ENCODE measurements at places on chromosomes 1 and 21.
A peak's percentile ranks its signal among the peaks of the same experiment; 100 is the strongest.

- DNase-seq: no peak
These were observed 18.7 kb downstream of the UBL4B start for GRCh38 chr1:110130989-110131388.

DNA sequence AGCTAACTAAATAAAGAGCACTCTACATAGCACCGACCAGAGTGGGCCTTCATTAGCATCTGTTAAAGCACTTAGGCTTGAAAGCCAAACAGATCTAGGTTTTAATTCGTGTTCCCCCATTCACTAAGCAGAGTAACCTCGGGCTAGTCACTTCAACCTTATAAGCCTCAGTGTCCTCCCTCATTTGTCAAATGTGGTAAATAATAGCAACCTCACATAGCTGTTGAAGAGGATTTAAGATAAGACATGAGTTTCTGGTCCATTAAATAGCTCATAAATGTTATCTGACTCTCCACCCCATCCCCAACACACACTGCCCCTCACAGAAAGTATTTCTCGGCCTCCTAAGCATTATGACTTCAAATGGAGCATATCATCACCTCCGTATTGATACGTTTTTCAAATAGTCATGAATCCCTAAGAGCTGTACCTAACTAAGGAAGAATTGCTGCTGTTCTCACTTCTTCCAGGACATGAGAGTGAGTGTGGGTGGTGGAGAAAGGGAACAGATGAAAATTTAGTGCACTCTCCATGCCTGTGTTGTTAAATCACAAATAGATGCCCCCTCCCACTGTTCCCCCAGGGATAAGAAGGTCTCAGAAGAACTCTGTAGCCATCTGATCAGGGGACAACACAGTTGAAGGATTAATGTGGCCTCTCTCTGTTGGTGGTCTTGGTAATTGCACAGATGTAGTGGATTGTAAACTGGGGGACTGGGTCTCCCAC is 47.6 kb downstream of the PLPP3 start:
- DNase-seq: no peak

DNA sequence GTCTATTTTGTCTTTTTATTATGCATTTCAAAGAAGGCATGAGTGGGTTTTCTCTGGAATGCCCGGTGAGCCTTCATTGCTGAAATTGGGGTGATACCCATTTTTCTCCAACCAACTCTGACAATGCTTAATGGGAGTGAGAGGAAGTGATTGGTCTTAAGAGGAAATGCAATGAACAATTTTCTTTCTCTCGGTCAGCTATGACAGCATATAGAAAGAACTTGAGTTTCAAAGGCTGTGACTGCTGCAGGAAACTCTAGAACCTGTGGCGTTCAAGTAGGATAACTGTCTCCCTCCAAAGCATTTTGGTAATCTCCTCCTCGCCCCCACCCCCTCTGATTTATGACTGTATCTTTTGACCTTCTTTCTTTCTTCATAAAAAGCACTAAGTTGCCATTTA is 155.9 kb downstream of the LYPLAL1 start:
- DNase-seq: peak; percentile 34

DNA sequence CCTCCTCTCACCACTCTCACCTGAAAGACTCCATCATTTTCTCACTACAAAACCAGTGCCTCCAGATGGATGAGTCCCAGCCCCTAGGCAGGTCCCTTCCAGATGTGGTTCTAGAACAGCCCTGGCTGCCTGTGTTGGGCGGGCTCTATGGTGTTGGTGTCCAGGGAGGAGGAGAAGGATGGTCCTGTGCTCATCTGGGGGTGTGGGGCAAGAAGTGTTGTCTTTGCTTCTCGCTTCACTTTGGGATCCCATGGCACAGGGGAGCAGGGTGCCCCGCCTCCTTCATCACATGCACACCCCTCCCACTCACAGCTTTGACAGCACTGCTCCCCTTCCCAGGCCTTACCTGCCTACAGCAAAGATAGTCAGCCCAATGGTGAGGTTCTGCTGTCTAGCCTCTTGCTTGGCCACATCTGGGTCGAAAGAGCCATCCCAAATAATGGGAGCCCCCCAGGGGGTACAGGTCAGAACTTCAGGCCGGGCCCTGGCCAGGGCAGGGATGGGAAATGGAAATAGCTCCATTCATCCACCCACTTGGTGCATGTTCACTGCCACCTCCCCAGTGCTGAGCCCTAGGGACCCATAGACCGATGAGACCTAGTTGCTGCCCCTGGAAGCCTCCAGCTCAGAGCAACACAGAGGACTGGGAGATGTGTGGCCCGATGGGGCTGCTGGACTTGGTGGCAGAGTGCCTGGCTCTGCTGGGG is 9.0 kb downstream of the A3GALT2 start:
- DNase-seq: no peak

DNA sequence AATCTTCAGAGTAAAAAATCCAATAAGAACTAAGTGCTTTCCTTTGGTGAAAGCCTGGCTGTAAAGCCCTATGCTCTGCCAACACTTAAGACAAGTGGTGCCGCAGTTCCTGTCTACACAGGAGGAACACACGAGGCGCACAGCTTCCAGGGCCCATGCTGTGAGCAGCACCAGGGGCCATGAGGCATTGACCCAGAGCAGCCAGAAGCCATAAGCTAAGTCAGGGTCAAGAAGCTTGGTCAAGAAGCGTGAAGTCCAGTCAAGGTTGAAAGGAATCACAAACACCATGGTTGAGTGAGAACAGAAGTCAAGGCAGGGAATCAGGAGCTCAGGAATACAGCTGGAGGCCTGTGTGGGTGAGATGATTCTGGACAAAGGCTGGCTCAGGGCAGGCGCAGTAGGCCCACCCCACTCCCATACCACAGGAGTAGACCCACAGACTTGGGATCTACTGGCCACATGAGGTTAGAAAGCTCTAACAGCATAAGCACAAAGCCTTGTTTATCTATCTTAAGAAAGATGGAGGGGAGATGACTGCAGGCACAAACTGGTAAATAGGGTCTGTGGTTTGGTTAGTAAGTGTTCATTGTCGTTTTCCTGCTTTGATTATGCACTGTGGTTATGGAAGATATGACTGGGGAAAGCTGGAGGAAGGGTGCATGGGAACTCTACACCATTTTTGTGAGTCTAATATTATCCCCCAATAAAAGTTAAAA is 42.9 kb upstream of the RCAN3 start:
- no peak for DNase-seq

DNA sequence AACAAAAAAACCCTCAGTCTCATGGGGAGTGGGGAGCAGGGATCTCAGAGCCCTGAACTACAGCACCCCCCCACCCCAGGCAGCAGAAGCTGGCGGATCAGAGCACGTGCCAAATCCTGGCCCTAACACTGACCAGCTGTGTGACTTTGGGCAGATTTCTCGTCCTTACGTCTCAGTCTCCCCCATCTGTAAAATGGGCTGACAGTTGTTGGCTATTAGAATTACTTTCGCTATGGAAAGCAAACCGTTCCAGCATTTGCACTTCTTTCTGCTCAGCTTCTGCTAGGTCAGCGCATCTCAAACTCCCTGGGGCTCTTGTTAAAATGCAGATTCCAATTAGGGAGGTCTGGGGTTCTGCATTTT is 15.5 kb downstream of the TNFRSF8 start:
- no peak for DNase-seq

DNA sequence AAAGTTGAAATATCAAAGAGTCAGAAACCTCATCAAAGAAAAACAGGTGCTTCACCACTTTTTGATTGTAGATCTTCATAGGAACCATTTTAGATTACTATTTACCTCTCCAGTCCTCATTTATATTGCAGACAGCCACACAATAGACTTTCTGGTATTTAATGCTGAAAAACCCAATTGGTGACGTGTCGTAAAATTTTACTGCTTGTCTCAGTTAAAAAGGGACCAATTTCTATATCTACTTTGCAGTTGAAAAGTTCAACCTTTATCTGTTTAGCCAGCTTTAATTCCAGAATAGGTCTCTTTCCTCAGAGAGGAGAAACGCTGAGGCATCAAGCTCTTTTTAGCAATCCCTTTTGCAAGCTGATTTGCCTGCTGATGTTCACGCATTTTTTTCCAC is 1722.4 kb downstream of the PLA2G4A start:
- peak; percentile 1 for DNase-seq

DNA sequence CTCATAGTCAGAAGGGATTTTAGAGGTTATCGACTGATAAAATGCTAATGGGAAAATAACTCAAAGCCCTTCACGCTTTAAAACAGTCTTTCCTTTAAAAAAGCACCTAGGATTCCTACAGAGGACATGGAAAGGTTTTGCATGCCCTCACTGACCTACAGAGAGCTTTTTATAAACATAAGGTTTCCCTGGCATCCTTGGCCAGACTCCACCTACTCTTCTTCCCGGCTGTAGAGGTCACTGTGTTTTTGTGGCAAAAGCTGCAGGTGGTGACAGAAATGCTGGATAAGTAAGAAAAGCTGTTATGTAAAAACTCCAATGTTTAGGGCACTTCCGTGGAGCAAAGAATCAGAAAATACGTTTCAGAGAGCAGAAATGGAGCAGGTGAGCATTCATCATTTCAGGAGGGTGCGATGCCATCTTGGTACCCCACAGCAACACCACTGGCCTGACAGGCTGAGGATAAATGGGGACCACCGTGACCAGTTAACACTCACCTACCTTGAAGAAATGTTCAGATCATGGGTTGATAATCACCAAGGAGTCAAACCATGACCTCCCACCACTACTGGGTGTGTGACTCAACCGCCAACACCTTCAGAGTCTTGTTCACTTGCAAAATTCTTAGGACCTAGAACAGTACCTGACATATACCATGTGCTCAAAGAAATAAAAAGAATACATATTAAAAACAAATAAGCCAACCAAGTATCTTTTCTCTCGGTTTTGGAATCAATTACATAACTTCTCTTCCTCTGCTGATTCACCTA is 46.6 kb downstream of the SSBP3 start:
- no peak for DNase-seq

GRCh38 chr1:74363220-74363619 is 128.0 kb downstream of the TNNI3K start:
- DNase-seq: peak; percentile 30

DNA sequence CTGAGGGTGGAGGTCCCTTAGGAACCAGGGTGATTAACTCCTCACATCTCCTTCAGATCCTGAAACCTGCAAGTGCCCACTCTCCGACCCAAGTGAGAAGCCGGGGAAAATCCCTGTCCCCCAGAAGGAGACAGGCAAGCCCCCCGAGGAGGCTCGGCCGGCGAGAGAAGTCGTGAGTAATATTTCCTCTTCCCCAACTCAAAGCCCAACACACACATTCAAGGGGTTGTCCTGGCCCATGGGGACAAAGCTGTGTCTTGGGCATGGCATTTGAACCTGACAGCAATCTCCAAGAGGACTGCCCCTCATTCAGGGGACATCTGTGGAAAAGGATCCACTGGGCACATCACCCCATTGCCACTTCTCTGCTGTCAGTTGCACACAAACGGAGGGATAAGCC is 23.6 kb downstream of the VASH2 start:
- DNase-seq: no peak

DNA sequence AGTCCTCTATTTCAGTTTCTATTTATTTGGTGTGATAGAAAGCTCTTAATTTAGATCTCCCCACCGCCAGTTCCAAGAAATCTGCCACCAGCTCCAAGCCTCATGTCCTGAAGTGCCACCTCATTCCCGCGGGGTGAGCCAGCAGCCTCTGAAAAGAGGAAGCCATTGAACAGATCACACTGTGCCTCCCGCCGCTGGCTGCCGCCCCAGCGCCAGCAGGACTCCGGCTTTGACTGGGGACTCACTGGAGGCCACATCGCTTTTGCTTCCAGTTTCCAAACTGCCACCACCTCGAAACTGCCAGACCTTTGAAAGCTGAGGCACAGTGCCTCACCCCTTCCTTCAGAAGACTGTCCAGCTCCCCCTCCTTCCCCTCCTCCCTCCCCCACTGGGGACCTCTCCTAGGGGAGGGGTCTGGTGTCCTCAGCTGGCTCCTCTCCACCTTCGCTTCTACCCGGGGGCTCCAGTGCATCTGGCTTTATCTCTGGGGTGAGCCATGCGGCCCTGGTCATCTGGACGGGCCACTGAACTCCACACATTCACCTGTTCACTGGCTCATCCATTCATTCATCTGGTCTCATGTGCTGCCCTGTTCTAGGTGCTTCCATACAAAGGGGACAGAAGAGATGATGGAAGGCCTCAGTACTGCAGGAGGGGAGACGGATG is 58.9 kb downstream of the VPS26C start:
- peak; percentile 5 for DNase-seq

DNA sequence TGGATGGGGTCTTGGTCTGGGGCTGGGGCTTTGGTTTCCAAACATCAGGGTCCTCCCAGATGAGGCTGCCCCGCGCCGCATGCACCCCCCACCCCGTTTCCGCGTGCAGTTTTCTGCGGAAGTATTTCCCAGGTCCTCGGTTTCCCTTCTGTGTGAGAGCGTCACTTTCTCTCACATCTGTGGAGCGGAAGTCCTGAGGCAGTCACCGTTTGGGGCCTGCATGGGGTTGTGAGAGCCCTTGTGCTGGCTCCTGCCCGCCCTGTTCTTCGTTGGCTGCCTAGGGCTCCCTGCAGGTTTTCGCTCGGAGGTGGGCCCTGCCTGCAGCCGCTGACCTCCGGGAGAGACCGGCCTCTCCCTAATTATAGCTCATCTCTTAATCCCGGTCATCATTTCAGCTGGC is 88.0 kb downstream of the GALNT2 start:
- no peak for DNase-seq

DNA sequence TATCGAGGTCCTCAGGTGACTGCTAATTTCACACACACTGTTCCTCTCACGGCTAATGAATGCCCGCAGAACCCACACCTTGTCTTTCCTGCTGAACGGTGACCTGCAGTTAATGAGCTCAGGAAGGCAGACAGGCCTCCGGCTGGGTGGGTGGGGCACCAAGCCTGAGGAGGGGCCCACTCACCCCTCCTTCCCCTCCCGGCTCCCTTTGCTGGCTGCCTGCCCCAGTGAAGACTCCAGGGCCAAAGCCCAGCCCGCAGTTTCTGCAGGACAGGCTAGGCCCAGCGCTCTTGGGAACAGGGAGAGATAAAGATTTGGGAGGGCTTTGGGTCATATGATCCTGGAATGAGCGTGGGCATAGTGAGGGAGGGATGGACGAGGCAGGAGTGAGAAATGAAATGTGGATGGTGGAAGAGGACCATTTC is 26.4 kb downstream of the FOXO6 start:
- peak; percentile 99 for DNase-seq

All from umbilical cord (tissue), 2 donors.